Activated T-helper 1 cell treated with anti-CD3 and anti-CD28 coated beads, Interleukin-2, amount 50 U/mL, for 16 hours (primary cell): ENCODE measurements at places on chromosomes 5 and 9.

DNA sequence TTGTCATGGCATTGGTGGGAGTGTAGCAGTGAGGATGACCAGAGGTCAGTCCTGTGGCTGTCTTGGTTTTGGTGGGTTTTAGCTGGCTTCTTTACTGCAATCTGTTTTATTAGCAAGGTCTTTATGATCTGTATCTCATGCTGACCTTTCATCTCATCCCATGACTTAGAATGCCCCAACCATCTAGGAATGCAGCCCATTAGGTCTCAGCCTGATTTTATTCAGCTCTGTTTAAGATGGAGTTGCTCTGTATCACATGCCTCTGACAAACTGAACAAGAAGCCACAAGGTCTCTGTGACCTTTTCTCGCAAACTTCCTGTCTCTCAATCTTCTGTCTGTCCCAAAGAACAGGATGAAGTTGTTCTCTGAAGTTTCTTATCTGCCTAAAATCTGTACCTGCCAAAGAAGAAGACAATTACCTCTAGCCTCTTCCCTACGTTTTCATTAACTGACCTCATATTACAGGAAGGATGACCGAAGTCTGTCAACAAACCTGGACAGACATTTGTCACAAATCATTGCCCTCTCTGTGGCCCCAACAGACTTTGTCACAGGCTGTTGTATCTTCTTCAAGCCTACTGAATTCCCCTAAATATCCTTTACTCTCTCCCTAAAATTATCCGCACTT lies 284.2 kb upstream of the SEMA6A start:
- DNase-seq: no peak

DNA sequence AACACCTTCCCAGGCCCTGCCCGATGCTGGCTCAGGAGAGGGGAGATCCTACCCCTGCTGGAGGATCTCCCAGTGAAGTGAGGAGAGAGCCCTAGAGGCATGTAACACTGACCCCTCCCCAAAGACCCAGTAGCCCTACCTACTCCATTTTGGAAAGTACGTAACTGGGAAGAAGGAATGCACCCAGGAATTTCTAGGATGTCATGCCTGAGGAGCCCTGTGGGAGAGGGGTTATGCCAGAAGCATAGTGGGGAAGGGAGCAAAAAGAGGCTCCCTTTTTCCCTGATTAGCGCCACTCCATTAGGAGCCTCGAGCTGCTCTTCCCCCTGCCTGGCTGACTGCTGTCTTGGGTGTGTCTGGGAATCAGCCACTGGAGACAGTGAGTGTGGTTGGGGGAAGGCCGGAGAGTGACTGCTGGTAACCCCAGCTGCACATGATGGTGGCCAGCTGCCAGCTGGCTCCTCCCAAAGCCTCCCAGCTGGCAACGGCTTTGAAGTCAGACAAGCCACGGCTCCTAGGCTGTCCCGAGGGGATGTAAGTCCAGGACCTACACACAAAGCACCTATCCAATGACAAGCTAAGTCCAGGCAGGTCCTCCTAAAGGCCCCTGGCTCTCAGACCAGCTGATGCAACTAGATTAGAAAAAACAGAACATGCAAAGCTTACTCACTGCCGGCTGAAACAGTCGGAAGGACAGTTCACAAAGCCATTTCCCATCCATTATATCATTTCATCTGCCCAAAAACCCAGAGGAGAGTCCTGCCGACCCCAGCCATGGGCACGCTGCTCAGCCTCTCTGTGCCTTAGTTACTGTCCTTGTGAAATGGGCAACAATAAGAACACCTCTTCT lies 136.5 kb upstream of the ABCA1 start:
- no peak for DNase-seq

DNA sequence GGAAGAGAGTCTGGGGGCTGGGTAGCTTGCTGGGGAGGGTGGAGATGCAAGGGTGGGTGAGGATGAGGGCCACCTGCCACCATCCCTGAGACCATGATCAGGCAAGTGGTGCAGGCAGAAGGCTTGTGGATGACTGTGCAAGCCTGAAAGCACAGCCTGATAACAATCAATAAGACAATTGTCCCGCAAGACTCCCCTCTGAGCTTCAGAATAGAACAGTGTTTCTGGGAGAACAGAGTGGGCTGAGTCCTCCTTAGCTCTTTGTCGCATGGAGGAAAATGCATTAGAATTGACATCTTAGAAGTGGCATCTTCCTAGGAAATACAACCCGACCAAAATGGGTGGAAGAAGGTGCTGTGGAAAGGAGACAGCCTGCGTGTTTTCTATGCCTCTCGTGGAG lies 6.6 kb downstream of the GADD45G start:
- DNase-seq: no peak

DNA sequence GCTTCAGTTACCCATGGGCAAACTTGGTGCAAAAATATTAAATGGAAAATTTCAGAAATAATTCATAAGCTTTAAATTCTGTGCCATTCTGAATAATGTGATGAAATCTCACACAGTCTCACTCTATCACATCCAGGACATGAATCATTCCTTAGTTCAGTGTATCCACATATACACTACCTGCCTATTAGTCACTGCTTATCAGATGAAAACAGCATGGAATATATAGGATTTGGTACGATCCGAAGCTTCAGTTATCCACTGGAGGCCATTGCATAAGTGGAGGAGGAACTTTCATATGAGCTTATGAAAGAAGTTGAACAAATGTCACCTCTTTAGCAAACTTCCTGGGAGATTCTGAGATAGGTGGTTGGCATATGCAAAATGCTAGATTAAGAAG lies 64.2 kb downstream of the GAPVD1 start:
- DNase-seq: no peak

DNA sequence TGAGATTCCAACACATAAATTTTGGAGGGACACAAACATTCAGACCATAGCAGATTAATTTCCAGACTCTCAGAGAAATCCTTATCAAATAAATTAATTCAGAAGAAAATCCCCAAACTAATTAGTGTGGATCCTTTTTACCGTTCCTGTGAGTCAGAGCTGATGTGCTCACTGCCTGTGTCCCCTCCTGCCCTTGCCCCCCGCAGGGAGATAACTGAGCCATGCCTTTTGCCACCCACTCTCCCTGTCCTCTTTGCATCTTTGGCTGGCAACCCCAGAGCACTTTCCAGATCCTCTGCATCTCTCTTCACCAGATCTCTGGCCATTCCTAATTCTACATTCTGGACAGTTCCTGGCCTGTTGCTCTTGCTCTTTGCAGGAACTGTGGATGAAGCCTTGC lies 135.4 kb upstream of the MAP1B start:
- no peak for DNase-seq

DNA sequence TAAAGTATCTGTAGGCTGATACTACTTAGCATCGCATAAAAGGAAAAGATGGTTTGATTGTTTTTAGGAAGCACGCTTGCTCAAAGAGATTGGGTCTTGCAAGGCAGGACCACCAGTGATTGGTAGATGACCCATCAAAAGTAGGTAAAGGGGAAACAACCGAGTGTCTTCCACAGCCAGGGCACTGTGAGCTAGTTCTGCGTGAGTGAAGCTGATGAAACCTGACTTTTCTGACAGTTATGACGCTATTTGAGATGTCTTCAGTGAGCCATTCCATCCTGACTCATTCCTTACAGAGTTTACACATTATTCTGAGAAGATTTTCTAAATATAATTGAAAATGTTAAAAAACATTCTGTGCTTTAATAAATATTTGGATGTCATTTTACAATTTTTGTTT lies 49.7 kb downstream of the BASP1 start:
- DNase-seq: no peak

DNA sequence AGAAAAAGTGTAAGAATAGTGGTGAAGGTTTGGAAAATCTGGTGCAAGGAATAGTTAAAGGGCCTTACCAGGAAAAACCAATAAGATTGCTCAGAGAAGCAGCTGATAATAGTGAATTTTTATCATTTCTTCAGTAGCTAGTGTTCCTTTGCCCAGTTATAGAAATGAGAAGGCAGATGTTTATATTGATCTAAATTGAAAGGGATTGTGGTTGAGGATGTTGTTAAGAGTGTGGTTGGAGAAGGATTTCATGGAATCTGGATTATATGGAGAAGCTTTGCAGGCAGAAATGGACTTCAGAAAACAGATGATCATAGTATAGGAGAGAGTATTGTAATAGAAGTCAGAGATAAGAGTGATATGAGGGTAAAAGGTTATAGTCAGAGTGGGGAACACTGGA lies 102.6 kb downstream of the XRCC4 start:
- no peak for DNase-seq

GRCh38 chr5:133824661-133825254 lies 143.7 kb downstream of the C5orf15 start:
- DNase-seq: no peak

- DNase-seq: no peak
These were observed 10.2 kb downstream of the SLC6A18 start for GRCh38 chr5:1235379-1235778.

- DNase-seq: no peak
These were observed 17.4 kb downstream of the C9orf85 start for GRCh38 chr9:71928806-71929205.

DNA sequence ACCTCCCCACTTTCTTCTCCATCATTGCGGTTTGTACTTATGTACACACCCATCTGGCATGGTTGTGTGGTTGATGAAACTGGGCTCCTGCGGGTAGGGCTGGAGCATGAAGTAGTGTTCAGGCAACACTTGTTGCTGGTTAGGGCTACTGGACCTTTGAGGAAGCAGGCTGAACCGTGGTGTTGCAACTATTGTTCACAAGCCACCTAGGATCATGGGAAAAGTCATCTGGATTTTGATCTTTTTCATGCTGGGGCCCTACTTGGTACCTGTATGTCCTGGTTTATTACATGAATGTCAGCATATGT lies 40.1 kb upstream of the TIFAB start:
- no peak for DNase-seq

GRCh38 chr9:112550531-112550930 lies 63.9 kb downstream of the KIAA1958 start:
- no peak for DNase-seq

DNA sequence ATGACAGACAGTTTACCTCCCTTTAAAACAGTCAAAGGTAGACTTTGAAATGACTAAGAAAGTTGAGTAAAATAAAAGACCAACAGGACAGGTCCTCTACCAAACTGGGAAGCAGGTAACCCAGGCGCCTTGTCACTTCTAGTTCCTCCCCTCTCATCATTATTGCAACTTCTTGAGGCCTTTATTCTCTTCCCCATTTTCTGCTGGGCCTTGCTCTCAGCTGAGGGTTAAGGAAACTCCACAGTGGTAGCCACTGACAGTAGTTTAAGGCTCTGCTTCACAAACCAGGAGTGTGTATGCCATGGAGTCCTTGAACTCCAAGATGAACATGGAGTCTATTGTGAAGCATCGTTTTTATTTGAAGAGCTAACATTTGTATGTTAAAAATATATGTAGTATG lies 36.9 kb upstream of the TCERG1 start:
- no peak for DNase-seq

DNA sequence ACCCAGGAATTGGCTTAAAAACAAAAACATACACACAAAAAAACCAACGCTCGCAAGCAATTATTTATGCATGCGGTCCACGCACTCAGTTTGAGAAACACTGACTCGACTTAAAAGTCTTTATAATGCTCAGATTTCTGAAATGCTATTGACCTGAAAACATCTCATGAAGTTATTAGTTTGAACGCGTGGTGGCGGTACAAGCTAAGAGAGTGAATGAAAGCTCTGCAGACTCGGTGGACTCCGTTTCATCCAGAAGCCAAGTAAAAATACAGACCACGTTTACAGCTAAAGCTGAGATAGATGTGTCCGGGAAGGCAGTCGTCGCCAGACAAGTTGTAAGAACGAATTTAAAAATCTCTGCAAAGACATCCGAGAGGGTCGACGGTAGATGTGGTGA lies at the start of gene PCDHB6:
Gene PCDHB6 (plus strand): TSS at position 246 of the 400 bp plus-strand sequence. CDS start 201 bp downstream, outside the sequence.
- no peak for DNase-seq

- DNase-seq: no peak
These were observed 648.7 kb downstream of the IRX1 start for GRCh38 chr5:4244306-4244705.

DNA sequence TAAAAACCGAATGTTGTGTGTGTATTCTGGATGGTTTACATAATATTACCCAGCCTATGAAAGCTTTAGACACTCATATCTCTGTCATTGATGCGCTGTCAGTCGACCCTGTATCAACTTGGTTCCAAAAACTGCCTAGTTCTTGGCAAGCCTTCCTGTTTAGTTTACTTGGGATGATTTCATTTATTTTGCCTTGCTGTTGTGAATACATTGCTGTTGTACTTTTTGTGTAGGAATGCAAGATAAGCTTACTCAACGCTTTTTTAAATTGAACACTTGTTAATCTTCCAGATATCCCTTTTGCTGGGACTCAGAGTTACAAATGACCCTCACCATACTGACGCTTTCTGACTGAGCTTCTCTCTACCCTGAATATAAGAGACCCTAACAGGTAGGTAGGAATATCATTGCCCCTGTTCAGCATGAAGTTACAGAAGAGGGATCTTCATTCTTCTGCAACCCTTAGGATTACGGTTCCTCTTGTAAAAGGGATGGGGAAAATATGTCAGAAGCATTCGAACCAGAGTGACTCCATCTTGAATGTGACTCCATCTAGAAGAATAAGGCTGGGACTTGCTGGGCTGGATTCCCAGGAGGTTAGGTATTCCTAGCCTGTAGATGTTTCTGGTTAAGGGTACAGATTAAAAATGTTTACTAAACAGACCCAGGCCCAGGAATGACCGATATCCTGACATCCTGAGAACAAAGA lies 13.7 kb upstream of the PAIP1 start:
- no peak for DNase-seq

- no peak for DNase-seq
These were observed 71.3 kb downstream of the KDM4C start for GRCh38 chr9:6829027-6829426.

DNA sequence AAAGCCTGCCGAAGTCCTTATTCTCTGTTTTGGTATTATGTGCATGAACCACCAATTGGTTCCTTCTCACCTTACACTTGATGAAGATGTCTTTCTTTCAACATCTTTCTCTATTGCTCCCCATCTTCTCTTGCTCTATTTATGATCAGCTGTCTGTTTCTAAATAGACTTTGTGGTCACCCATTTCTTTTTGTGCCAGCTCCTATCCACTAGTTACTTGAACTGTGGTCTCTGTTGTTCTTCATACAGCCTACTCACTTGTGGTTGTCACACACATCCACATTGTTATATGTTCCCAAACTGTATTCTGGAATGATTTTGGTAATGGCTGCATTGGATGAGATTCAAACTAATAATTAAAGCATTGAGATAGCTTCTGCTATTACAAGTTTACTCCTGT lies 11.4 kb downstream of the VCAN start:
- DNase-seq: no peak

DNA sequence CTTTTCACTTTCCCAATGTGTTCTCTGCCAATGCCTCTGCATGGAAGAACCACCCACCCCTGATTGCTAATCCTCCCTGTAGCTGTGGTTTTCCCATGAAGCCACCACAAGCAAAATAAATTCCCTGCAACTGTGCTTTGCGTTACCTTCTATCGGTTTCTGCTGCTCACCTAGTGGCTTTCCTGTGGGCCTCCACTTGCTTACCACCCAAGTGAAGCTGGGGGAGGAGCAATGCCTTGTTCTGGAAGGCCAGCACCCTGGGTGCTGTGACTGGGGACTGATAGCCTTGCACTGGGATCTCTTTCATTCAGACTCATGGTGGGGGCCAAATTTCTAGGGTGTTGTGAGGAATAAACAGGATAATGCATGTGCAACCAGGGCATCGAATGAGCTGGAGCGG lies 56.3 kb upstream of the GDNF start:
- DNase-seq: no peak

GRCh38 chr5:61186634-61187033 lies 24.4 kb upstream of the SMIM15 start:
- no peak for DNase-seq

GRCh38 chr5:17680737-17681136 lies 46.5 kb downstream of the TAF11L14 start:
- no peak for DNase-seq
